Cerebellum (tissue), 4 donors: ENCODE measurements at places on chromosomes 6 and 20. TPM values are rescaled to one million over a fixed set of nuclear protein-coding genes. Genes with fewer than 3 reads are reported as not detected.

DNA sequence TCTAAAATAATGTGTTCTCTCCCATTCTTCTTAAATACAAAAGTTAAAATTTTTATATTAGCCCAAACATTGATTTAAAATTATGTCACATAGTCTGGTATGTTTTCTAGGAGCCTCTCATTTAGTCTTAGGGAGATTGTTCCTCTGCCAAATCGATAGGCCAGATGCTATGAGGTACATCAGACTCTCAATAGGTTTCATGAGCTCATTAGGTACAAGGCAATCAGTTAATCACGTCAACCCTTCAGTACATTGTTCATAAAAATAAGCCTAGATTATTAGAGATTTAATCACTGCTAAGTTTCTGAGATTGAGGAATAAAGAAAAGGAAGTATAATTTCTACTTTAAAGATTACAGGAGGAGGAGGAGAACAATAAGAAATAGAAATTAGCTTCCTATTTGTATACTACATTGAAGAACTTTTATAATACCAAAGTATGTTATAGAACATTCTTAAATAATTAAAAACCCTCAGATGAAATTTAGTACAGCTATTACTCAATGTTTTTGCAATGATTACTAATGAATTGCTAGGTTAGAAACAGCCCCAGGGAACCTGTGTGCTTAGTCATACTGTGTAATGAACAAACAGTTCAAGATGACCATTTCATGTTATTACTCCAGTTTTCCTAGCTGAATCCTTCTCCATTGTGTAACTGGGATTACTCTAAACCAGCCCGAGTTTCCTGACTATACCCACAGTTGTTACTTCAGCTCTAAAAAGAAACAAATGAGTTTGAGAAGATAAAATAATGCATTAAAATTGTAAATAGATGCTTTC is 117.0 kb downstream of the BMP5 start:
- no peak for DNase-seq

- no peak for DNase-seq
These were observed 175.7 kb downstream of the TBX18 start for GRCh38 chr6:84588697-84589080.

- DNase-seq, result no peak
These were observed 16.3 kb upstream of the ENPP1 start for GRCh38 chr6:131791476-131791875.

- DNase-seq, result no peak
These were observed 13.6 kb downstream of the SESN1 start for GRCh38 chr6:109081026-109081425.

- DNase-seq, result no peak
These were observed 58.9 kb downstream of the TMEM200A start for GRCh38 chr6:130424710-130425109.

Gene ULBP1
- total RNA-seq, result 0.82 TPM

GRCh38 chr6:35425284-35425683 is 26.9 kb upstream of the FANCE start:
- no peak for DNase-seq

Gene DUSP15
- total RNA-seq, result 6.1 TPM

DNA sequence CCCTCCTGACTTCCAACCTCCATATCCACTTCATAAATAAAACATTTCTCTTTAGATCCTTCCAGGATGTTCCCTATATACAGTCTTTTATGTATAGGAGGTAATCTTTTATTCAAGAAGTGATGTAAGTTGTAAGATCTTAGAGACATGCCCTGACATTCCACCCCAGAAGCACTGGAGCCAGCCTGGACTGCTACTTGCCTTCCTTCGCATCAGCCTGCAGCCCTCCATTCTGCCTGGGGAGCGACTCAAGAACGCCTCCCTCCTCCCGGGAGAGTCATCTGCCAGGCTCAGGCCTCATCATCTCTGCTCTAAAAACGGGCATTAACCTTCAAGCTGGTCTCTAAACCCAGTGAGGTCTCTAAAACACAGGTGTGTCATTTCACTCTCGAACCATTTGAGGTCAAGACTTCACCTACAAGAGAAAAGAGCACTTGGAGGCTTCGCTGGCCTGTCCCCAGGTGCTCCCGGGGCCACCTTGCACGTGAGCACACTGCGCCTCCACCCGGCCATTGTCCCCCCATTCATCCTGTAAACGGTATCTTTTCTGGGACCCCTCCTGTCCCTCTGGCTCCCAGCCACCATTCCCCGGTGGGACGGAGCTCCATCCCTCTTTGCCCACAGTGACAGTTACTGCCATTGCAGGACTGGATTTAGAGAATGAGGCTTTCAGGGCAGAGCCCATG is 107.5 kb upstream of the PDE10A start:
- peak; percentile 7 for DNase-seq

DNA sequence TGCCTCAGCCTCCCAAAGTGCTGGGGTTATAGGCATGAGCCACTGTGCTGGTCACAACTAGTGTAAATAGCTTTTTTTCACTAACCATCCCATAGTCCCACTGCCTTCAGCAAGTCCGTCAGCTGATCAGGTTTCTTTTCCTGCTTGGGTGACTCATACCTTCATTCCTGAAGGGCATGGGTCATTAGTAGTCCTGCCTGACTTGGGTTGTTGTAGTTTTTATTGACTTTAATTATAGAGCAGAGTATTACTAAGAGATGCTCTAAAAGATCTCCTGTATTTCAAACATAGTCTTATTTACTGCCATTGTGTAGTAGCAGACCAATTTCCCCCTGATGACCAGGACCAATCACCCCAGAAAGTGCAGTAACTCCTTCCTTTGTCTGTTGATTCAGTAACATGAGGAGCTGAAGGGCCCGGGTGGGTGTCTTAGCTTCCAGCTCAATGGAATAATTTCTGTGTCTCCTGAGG is 25.8 kb downstream of the HLA-C start:
- DNase-seq, result no peak

DNA sequence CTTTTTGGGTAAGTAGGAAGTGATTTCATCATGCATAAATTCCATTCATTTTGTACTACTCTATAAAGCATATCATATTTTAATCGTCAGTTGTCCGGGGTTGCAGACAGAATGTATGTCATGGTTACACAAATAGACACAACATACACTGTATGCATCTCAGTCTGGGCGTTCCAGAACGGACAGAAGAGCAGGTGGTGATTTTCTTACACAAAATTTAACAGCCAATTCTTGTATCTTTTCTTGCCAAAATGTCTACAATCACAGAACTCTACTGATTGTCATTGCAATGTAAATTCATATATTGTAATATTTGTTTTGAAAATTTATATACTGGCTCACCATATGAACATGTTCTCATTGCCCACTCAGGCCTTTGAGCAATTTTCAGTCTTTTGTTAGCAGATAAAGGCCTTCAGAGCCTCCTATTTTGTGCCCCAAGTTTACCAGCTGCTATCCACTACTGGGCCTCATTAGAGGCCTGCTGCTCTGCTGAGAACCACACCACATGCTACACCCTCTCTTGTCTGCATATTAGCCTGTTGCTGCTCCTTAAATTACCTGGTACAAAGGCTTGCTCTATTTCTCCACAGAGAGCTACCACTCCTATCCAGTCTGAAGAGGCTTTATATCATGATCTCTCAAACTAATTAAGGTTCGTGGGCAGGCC is 61.5 kb downstream of the PRDM13 start:
- DNase-seq, result no peak

Gene BLTP3A
- total RNA-seq, result 11.8 TPM

- DNase-seq, result no peak
These were observed 72.0 kb downstream of the BLOC1S5 start for GRCh38 chr6:7992002-7992815.

- DNase-seq, result no peak
These were observed 27.9 kb upstream of the SERPINB9 start for GRCh38 chr6:2931055-2931454.

Gene ESR1
- 0.09 TPM for total RNA-seq

Gene KCNS1
- 1.2 TPM for total RNA-seq

GRCh38 chr6:15086348-15087158 is 159.3 kb upstream of the JARID2 start:
- no peak for DNase-seq

DNA sequence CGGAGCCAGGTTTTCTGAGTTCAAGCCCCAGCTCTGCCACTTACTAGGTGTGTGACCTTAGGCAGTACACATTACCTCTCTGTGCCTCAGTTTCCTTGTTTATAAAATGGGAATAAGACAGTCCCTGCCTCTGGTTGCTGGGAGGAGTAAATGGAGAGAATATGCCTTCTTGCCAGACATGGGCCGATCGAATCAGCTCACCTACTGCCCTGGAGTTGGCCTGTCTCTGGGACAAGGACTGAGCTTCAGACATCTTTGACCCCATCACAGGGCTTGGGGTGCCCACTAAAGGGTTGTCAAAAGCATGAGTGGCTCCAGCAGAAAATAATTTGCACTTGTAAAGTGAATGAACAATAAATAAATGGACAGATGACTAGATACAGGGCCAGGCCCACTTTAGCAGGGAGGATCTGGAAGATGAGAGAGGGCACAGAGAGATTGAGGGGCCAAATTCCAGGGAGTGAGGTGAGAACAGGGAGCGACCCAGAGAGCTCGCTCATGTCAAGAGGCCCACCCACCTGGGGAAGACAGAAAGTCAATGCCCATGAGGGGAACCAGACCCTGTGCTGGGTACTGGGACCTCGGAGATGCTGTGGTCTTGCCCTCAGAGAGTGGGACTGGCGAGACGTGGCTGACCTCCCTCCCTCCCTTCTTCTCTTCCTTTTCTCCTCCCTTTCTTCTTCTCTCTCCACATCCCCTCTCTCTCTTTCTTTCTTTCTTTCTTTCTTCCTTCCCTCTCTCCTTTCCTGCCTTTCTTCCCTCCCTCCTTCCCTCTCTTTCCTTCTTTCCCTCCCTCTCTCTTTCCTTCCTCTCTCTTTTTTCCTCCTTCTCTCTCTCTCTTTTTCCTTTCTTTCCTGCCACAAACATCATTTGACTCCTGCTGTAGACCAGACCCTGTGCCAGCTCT is 3.9 kb upstream of the BPIFA2 start:
- DNase-seq, result no peak

DNA sequence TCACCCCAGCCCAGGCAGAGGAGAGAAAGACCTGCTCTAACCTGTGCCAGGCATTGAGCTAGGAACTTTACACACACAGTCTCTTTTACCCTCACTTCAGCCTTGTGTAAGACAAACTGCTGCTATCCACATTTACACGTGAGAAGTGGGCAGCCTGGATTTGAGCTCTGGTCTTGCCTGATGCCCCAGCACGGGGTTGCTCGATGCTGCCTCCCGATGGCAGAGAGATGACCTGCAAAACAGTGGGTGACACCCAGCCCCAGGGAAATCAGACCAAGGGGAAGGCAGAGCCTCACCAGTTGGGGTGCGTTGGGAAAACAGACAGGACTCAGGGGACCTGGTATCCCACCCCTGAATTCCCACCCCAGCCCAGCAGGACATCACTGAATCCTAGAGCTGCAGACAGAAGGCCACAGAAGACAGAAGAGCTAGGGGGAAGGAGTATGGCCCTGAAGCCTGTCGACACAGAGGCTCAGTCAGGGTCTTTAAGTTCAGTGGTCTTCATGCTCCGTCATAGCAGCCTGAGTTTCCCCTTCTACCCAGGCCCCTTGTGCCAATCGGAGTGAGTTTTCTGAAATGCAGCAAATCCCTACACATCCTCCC is 990 bp downstream of the BPI start:
- no peak for DNase-seq

DNA sequence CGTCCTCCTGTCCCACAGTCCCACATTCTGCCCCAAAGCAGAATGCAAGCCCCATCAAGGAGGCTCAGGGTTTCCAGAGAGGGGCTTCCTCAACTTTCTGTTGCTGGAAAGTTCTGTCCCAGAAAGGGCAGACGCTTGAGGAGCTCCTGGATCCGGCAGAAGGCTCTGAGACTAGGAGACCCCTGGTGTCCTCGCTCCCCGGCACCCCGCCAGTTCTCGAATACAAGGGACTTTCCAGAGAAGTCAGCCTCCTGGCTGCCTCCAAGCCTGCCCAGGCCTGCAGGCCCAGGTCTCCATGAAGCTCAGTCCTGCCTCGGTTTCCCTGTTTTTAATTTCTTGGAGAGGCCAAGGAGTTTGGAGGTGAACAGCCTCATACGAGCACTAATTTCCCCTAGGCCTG is 150.4 kb downstream of the CEBPB start:
- DNase-seq, result no peak

Gene SMLR1
- total RNA-seq, result not detected

GRCh38 chr20:59776626-59777330 is 156.7 kb downstream of the SYCP2 start:
- DNase-seq, result no peak

- DNase-seq, result no peak
These were observed 3.7 kb upstream of the TXNDC5 start for GRCh38 chr6:7914311-7914710.

Gene FAM120B
- 42.6 TPM for total RNA-seq

DNA sequence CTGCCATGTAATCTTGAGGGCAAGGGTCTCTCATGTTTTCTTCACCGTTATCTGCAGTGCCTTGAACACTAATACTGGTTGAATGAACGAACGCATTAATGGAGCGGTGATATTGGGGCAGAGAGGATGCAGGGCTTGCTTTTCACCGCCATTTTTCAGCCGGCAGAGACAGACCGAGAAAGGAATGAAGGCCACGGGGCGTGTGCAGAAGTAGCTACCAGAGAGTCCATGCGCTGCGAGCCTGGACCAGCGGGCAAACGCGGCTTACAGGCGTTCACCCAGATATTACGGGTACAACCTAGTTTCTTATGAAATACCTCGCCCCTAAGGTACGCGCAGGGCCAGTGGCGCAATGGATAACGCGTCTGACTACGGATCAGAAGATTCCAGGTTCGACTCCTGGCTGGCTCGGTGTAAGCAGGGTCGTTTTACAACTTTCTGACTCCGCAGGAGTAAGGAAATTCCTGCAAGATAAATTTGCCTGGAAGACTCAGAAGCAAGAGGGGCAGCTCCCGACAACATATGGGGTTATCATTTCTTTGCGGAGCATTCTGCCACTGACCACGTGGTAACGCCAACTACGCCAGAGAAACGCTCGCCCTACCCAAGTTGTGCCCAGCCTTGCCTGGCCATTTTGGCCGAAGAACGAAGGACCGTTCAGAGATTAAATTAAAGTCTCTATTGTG is 863 bp upstream of the HMGN4 start:
- peak; percentile 84 for DNase-seq

Gene PBX2
- 21.3 TPM for total RNA-seq

GRCh38 chr6:98454809-98455322 is 379.5 kb upstream of the POU3F2 start:
- DNase-seq, result no peak
